GM19239 (cell line): ENCODE measurements at places on chromosomes 13 and 19.

GRCh38 chr13:57653229-57653989 lies 21.9 kb downstream of the PCDH17 start:
- no peak for DNase-seq

DNA sequence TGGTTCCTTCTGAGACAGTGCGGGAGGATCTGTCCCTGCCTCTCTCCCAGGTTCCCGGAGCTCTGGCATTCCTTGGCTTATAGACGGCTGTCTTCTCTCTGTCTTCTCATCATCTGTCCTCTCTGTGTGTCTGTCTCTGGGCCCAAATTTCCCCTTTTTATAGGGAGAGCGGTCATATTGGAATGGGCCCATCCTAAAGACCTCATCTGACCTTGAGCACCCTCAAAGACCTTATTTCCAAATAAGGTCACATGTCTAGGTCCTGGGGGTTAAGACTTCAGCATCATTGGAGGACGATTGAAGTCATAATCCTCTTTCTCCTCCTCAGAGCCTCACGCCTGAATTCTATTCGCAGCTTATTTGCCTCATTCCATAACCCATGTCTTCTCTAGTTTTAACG lies 98.4 kb downstream of the RAB20 start:
- DNase-seq: no peak

DNA sequence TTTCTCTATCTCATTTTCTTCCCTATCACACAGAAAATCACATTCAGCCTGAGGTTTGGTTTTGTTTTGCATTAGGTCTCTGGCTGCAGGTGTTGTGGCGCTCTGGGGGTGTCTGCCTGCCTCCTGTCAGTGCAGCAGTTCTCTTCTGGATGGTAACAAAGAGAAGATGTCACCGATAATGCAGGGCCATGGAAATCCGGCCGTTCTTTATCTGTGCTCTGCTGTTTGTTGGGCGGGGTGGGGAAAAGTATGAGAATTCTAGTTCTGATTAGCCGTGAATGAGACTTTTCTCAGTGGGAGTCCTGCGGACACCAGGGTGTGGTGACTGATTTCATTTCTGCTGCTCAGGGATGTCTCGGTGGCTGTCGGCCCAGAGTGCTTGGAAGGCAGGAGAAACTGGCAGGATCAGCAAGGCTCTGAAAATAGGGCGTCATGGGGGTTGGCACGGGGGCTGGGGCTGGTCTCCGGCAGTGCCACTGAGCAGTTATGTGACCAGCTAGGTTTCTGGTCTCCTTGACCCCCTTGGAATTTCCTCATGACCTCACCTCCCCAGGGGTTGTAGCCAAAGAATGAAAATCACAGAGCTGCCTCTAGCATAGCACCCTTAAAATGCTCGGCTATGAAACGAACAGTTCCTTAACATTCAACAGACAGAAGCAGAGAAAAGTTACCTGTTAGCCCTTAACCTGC lies 5.0 kb downstream of the RNF113B start:
- no peak for DNase-seq

DNA sequence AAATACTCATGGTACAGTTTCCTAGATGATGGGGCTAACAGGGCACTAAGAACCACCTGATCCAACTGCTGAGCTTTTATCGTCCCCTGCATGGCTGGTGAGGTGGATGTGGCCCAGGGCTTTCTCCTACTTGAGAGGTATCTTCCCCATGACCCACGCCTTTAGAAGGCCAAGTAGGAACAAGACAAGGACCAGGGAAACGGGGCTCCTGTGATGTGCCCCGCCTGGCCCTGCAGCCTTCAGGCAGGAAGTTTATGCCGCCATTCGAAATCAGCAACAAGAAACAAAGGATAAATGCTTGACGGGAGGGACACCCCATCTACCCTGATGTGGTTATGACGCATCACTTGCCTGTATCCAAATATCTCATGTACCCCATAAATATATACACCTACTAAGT lies 4.1 kb downstream of the NLRP13 start:
- no peak for DNase-seq

GRCh38 chr19:6731822-6732221 lies 5.6 kb downstream of the GPR108 start:
- DNase-seq: no peak

DNA sequence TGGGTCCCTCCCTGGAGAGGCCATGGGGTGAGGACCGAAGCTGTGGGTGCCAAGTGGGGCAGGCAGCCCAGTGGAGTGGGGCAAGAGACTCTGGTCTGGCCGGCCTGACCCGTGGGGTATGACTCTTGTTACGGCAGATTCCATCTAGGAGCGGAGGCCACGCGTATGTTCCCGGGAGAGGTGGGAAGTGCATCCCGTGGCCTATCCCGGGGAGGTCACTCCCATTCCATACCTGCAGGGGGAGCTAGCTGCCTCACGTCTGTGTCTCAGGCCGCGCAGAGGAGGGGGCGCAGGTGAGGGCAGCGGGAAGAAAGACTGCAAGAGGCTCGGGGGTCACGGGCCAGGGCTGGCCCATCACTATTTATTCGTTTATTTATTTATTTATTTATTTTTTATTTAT lies 4.9 kb downstream of the CSNK1G2 start:
- DNase-seq: no peak

DNA sequence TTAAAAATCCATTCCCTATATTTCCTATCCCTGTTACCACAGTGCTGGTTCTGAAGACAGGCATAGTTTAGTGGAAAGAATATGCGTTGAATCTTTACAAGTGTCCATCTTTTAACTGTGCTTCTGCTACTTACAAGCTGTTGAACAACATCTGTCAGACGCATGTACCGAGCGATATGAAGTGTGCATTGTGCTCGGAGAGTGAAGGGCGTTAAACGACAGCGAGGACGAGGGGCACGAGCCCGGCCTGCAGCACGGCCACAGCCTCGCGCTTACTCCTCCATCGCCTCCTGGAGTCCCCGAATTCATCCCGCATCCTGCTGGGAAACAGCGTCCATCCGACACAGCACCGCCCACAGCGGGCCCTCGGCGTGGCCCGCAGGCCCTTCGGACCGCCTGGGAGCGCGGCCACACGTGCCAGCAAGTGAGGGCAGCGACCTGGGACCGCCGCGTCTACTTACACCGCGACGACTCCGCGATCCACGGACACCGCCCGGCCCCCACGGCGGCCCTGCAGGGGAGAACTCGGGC lies 514 bp downstream of the PCID2 start:
- no peak for DNase-seq

DNA sequence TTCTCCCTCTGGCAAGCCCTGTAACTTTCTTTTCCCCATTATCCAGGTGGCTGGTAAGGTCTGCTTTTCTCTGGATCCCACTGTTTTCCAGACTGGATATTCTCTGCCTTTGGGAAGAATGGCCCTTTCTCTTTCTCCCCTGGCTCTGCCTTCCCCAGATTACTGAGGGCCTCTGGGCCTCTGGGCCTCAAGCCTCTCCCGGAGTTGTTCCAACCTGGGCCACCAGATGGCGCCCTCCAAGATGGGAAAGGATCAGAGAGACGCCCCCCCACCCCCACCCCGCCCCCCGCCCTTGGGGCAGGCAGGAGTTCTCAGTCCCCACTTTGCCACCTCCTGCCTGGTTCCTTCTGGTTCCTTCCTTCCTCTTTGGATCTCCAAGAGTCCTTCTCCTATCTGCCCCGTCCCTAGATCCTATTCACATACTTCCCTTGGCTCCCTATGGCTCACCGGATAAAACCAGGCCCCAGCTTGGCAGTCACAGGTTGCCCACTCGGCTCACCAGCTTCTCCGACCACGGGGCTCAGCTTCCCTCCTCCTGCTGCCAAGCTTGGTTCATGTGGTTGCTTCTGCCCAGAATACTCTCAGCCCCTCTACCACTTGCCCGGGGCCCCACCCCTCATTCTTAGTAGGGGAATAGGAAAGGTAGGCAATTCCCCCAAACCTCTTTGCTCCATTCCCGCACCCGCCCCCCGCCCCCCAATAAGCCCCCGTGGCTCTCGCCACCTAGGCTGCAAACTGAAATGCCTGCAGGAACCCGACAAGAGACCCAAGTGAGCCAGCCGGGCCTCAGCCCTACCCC lies 13.1 kb downstream of the EPS8L1 start:
- peak; percentile 79 for DNase-seq

DNA sequence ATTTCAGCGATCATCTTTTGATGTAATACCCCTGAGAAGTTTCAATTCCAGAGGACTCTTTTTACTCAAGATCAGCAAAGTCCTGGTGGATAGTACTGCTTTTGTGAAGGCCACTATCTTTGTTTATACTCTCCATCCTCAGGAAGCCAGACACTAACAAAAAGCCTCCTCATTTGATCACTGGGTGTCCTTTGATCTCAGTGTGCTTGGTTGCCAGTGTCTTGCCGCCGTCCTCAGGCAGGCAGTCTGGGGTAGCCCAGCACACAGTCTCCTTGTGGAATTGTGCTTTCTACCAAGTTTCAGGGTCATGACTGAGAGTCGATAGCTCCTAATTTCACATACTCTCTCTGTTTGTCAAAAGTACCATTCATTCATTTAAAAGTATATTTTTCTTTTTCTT lies 762.2 kb downstream of the EFNB2 start:
- no peak for DNase-seq

GRCh38 chr13:72427757-72428528 lies 299.5 kb downstream of the MZT1 start:
- no peak for DNase-seq

- DNase-seq: no peak
Measured at GRCh38 chr13:20171364-20171763, 10.5 kb upstream of the GJA3 start.

DNA sequence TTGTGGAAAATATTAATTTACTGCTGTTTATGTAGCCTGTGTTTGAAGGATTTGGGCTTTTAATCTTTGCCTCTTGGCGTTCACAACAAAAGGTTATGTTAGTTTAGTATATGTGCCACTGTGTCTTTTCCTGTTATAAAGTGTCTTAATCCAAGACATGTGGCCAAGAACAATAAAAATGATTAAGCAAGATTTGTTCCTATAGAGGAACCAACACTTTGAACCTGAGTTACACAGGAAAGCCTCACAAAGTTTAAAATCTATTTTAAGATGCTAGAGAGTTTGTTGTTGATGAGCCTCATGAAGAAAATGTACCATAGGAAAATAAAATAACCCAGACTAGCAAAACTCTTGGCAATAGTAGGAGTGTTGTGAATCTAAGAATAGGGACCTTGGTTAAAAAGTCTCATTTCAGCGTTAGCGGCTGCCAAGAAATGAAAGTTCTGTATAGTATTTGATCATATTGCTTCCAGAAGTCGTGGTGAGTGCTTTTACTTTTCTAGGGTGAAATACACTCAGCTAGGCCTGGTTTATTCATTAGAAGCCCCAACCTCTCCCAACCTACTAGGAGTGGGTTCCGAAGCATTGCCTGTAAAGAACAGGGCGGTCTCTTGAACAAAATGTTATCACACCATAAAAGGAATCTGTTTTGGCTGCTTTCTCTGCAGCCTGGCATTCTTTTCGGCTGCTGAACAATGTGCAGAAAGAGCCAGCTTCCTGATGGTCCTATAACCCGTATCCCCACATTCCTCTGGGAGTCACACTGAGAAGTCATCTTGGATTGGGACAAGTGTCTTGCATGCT lies 102.6 kb downstream of the LRCH1 start:
- DNase-seq: no peak

DNA sequence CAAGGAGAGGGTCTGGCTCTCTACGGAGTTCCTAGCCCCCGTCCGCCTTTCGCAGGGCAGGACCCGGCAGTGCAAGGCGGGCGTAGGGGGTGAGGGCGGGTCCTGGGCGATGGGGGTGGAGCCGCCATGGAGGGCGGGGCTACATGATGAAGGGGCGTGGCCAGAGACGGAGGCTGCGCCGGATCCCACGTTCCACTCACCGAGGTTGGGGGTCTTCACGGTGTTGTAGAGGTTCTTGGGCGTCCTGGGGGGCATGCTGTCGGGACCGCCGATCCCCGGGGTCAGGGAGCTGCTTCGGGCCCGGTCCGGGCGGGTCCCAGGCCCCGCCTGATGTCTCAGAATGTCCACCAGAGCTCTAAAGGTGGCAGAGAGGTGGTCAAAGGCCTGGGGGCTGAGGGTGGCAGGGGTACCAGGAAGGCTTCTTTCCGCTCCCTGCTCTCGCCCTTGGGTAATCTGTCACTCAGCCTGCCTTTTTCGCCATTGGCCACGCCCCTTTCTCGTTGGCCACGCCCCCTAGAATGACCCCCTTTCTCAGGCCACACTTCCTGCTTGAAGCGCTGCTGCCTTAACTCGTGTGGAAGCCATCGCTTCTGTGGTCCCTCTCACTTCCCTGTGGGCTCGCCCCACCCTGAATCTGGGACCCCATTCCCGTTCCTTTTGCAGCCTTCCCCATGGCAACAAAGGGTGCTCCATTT lies 2.5 kb downstream of the SHISA7 start:
- peak; percentile 78 for DNase-seq

- DNase-seq: no peak
Measured at GRCh38 chr19:55801416-55801815, 30.4 kb downstream of the NLRP11 start.

GRCh38 chr19:38062959-38063761 lies 156.2 kb downstream of the SIPA1L3 start:
- no peak for DNase-seq

DNA sequence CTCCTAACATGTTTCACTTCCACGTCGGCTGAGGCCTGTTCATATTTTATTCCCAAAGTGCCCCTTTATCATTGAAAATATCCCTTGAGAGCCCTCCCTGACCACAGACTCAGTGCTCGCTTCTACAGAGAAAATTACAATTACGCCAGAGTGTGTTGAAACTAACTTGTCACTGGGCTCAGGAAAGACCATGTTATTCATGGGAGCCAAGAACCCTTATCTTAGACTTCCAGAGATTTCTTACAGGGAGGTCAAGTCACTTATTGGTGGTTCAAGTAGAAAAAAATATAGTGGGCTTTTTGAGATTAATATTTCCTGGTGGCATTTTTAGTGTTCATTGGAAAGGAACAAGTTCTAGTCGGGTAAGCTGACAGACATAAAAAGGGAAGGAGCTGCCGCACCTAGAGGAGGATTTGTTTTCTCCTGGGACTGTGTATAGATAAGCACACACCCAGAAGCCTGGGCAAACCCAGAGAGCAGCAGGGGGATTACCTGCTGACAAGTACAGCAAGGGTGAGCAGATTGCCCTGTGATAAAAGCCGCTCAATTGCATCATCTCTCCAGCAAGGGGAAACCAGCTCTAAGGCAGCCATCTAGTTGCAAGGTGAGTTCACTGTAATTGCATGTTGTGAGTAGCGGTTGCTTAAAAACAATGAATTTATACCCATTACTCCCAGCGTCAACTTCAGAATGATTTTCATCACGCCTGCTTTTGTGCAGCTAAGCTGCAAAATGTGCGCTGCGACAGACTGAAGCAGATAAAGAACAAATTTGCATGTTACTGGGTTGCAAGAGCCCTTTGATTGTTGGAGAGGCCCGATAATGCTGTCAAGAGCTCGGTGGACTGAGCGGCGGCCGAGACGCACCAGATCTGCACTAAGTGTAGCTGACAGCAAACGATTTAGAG lies 46.2 kb downstream of the DCT start:
- DNase-seq: no peak

DNA sequence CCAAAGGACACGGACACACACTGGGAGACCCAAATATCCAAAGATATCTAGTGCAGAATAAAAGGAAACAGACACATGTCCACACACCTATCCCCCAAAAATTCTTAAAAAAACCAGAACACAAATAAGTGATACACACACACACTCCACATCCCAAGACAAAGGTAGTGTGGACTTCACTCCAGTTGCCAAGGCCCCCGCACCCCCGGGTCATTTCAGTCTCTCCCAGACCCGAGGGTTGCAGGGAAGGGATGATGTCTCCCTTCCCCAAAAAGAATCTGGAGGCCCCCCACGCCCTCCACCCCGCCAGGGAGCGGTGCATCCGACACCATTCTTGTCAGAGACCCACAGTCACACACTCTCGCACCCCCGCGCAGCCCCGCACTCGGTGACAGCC lies 407 bp downstream of the DPF1 start:
- DNase-seq: no peak
